ENCODE measurements at places on chromosomes 11 and 22. TPM values are rescaled to one million over a fixed set of nuclear protein-coding genes. Genes with fewer than 3 reads are reported as not detected.

DNA sequence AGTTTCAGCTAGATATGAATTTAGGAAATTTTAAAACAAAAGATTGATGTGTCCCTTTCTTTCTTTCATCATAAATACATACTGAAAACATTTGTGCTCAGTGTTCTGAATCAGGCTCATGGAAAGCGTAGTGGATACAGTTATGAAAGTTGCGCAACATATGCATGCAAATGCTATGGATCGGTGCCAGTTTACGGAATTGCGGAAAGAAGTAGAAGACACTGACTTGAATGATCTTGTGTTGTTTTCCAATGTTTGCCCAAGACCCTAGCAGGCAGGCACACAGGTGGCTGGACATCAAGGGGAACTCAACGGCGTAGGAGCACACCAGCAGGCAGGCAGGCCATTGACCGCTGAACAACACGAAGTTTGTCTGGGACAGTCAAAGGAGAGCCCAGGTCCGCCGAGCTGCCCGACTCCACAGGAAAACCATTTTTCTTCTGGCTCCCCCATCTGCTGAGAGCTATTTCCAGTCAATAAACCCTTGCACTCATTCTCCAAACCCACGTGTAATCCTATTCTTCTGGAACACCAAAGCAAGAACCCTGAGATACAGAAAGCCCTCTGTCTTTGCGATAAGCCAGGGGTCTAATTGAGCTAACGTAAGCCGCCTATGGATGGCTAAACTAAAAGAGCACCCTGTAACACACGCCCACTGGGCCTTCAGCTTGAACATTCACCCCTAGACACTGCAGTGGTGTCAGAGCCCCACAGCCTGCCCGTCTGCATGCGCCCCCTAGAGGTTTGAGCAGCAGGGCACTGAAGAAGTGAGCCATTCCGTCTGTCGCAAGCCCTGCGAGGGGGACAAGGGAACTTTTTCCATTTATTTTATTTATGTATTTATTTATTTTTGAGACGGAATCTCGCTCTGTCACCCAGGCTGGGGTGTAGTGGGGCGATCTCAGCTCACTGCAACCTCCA is 7.4 kb upstream of the BIRC3 start:
- no peak overlapping the region for H3K27ac ChIP-seq
- no peak for DNase-seq
- H3K27me3 ChIP-seq, result no peaks in the 10 kb centered on the region
- H3K36me3 ChIP-seq, result no peaks in the 10 kb centered on the region
- peaks cover 43% of the 10 kb centered on the region for H3K4me1 ChIP-seq

The KDM4E gene
- total RNA-seq, result not detected

GRCh38 chr11:111358038-111359001 is 20.8 kb downstream of the POU2AF1 start:
- no peaks in the 10 kb centered on the region for H3K4me1 ChIP-seq
- no peak overlapping the region for H3K27ac ChIP-seq
- no peaks in the 10 kb centered on the region for H3K36me3 ChIP-seq
- no peak overlapping the region for H3K4me3 ChIP-seq
- no peak for DNase-seq

- no peak overlapping the region for H3K4me3 ChIP-seq
- H3K27ac ChIP-seq, result no peak overlapping the region
- no peaks in the 10 kb centered on the region for H3K36me3 ChIP-seq
- DNase-seq, result no peak
Observed at GRCh38 chr22:22872722-22873708, 14.6 kb upstream of the IGLL5 start.

The CDK2AP2 gene
- 87.4 TPM for total RNA-seq

DNA sequence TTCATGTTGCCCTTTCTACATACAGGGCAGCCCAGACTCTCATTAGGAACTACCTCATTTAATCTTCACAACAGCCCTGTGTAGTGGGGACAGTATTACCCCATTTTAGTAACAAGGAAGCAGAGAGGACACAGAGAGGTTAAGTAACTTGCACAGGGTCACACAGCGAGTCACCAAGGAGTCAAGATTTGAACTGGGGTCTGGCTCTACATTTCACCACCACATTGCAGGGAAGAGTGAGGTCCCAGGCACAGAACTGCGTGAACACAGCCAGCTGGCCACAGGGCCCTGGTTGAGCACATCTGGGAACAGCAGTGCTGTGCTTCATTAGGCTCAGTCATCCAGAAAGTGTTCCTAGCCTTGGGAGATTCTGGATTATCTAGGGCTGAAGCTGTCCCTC is 45.4 kb upstream of the ISX start:
- no peak overlapping the region for H3K4me3 ChIP-seq
- DNase-seq, result no peak
- H3K4me1 ChIP-seq, result no peaks in the 10 kb centered on the region
- no peaks in the 10 kb centered on the region for H3K27me3 ChIP-seq
- H3K36me3 ChIP-seq, result no peaks in the 10 kb centered on the region
- H3K27ac ChIP-seq, result no peak overlapping the region

DNA sequence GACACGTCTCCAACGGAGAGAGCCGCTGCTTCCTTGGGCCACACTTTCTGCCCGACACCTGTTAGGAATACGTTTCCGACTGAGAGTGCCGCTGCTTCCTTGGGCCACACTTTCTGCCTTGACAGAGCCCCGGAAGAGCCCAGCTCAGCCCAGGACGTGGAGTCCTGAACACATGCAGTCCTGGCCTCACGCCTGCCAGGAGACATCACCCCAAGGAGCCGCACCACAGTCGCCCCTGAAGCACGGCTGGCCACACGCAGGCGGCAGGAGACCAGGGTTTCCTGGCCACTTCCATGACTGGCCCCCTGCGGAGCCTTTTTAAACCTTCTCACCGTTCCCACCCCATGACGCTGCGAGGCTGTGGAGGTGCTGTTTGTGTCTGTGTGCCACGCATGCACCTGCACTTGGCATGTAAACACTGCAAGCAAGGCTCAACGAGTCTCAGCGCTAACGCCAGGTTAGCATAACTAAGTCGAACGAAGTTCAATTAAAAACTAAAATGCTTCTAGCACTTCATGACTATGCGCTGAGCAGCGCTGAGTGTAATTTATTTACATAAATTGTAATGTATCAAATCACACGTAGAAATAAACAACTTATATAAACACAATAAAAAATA is 8.8 kb downstream of the TOLLIP start:
- no peak for DNase-seq
- no peaks in the 10 kb centered on the region for H3K27me3 ChIP-seq
- H3K4me3 ChIP-seq, result no peak overlapping the region
- no peak overlapping the region for H3K27ac ChIP-seq
- peaks cover 18% of the 10 kb centered on the region for H3K4me1 ChIP-seq
- H3K36me3 ChIP-seq, result no peaks in the 10 kb centered on the region

DNA sequence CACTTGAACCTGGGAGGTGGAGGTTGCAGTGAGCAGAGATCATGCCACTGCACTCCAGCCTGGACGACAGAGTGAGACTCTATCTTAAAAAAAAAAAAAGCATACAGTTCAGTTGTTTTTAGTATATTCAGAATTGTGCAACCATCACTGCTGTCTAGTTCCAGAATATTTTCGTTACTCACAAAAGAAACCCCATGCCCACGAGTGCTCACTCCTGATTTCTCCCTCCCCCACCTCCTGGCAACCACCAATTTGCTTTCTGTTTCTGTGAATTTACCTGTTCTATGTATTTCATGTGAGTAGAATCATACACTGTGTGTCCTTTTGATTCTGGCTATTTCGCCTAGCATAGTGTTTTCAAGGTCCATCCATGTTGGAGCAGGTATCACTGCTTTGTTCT is 24.8 kb downstream of the PTPRJ start:
- H3K4me1 ChIP-seq, result peaks cover 36% of the 10 kb centered on the region
- no peaks in the 10 kb centered on the region for H3K36me3 ChIP-seq
- H3K4me3 ChIP-seq, result no peak overlapping the region
- no peaks in the 10 kb centered on the region for H3K27me3 ChIP-seq

- no peak overlapping the region for H3K27ac ChIP-seq
- no peak overlapping the region for H3K4me3 ChIP-seq
- no peaks in the 10 kb centered on the region for H3K4me1 ChIP-seq
Observed at GRCh38 chr11:11380883-11381282, 27.8 kb upstream of the CSNK2A3 start.
